ENCODE measurements at places on chromosomes 3 and 15. TPM values are rescaled to one million over a fixed set of nuclear protein-coding genes. Genes with fewer than 3 reads are reported as not detected.

The FETUB gene
- not detected for total RNA-seq

The WDR49 gene
- 2.6 TPM for total RNA-seq

The FOXB1 gene
- total RNA-seq = not detected

DNA sequence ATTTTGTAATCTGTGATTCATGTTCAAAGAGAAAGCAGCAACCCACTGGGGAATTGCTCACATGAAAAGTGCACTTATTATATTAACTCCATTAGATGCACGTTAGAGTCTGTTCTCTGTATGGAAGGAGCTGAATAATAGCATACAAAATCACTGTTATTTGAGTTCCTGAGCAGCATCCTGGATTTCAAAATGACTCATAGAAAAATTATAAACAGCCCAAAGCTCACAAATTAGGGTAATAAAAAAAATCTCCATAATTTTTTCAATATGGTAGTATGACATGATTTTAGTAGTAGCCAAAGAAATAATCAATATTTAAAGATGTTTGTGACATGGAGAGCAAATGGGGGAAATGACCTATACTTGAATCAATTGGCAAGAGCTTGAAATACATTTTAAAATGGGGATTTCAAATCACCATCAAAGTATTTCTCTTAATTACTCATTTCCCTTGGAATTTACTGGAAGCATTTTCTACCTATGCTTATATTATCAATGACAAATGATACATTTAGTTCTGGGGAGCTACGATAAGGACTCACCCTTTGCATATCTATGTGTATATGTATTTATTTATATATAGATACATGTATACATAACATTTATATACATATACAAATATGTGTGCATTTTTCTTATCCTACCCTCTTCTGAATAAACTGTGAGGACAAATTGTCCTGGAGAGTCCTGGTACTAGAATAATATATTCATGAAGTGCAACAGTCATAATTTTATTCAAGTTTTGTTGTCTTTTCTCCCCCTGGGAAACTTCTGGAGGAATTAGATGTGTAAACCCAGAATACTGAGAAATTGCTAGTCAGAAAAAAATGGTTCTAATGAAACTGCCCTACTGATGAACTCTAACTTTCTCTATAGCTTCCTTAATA is 116.3 kb downstream of the RPL22L1 start:
- DNase-seq = no peak

DNA sequence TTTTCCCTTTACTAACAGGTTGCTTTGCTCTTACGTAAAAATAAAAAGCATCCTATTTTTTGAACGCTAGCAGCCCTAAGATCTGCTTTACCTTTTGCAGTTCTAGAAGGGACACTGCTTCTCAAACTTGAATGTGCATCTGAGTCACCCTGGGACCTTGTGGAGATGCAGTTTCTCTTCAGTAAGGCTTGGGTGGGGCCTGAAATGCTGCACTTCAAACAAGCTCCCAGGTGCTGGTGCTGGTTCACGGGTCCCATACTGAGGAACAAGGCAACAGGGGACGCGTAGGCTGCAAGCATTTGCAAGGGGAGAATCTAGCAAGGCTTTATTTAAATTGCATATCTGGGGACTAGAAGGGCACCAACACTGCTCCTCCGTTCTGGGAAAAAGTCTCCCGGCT is 30.0 kb downstream of the MB21D2 start:
- DNase-seq = no peak

DNA sequence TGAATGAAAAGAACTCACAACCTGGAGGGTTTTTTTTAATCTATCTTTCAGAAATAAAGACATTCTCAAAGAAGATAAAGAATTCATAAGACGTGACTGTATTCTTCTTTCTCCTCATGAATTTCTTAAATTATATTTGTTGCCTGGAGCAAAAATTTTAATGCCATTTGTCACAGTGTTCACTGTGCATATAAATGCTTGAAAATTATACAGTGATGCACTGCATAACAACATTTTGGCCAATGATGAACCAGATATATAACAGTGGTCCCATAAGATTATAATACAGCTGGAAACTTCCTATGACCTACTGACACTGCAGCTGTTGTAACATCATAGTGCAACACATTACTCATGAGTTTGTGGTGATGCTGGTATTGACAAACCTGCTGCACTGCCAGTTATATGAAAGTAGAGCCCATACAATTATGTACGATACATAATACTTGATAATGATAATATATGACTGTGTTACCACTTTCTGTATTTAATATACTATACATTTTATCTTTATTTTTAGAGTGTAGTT is 67.3 kb downstream of the P2RY1 start:
- no peak for DNase-seq

DNA sequence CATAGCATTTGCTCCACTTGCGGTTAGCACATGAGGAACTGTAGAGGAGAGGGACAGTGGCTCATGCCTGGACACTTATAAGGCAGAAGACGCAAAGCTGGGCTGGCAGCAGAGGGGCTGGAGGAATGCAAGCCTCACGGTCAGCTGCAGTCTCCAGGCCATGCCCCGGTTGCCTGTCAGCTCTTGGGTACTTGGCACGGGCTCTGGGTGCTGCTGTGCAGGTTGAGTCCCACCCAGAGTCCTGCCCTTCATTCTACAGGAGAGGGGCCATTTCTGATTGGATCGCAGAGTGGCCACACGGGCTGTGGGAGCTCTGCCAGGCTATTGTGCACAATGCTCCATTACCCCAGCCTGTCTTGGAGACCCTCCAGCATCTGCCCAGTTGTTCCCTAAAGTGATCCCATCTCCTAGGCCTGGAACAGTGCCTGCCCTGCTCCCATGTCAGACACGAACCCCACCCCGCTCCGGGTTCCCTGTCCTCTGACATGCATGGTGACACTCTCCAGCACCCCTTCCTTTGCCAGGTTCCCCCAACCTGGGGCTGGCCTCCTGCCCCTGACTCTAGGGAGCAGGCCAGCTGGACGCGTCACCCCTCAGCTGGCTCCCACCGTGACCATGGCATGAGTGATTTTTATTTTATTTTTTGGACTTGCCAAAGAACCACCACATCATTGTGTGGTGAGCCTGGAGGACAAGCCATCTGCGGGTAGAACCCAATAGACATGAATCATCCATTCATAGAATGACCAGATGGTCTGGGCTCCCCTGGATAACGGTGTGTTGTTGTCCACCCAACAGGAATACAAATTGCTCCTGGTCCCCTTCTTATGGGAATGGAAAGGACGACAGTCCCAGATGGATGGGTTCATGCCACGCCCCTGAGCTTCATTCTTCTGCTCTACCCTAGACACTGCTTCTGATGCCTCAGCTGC is 51.0 kb upstream of the KLF13 start:
- no peak for DNase-seq

- peak; percentile 71 for DNase-seq
Measured at GRCh38 chr15:40859206-40859851, 14.7 kb downstream of the RHOV start.

- no peak for DNase-seq
Measured at GRCh38 chr3:23798456-23798855, 7.3 kb upstream of the UBE2E1 start.

DNA sequence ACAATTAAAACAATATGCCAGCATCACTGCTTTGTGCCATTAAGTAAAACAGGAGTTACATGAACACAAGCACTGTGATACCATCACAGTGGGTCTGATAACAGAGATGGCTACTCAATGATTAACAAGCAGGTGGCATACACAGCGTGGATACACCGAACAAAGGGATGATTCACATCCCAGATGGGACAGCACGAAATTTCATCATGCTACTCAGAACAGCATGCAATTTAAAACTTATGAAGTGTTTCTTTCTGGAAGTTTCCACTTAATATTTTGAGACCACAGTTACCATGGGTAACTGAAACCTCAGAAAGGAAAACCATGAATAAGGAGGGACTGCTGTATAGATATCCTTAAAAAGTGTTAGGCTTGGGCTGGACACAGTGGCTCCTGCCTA is 44.5 kb downstream of the SLC24A1 start:
- no peak for DNase-seq

GRCh38 chr3:122066331-122067213 is 11.4 kb downstream of the CD86 start:
- no peak for DNase-seq

DNA sequence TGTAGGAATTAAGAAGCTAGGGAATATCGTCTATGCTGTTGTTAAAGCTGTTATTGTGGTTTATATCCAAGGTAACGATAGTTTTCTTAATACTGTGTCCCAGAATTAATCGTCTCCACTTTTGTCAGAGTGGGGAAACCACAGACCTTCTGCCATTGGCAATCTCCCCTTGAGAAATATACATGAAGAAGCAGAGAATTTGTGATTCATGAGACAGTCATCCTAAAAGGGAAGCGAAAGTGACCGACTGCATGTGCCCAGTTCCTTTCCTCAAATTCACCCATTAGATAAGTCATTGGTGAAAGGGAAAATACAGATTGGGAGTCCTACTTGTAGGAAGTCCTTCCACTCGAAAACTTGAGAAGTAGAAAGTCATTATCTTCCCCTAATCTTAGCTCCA is 26.6 kb downstream of the DIPK2A start:
- no peak for DNase-seq

Measured in Right ventricle myocardium superior (tissue), 1 donor.